ENCODE measurements at places on chromosomes 4 and X. TPM values are rescaled to one million over a fixed set of nuclear protein-coding genes. Genes with fewer than 3 reads are reported as not detected.

DNA sequence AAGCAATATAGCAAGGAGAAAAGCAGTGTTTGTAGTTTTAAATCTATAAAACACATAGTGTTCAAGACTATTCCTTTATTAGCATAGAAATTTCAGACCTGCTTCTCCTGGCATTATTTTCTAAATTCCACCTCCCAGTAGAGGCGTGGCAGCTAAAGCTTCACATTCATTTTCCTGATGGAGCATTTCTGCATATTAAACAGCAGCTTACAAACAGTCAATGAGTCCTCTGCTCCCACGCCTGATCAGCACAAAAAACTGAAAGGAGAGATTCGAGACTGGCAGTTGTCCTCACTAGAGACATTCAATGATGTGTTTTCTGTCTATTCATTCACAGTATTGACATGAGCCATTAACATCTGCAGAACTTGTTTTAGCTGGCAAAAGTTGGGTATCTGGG lies 61.4 kb downstream of the SHISA3 start:
- no peak for DNase-seq

UCP1 gene
- not detected for total RNA-seq

- DNase-seq, result no peak
Observed at GRCh38 chr4:8215001-8215427, 15.9 kb downstream of the SH3TC1 start.

OPHN1 gene
- total RNA-seq, result not detected

All from activated naive CD4-positive, alpha-beta T cell treated with anti-CD3 and anti-CD28 coated beads for 36 hours (primary cell).